Endodermal cell (in vitro differentiated cells): ENCODE measurements at places on chromosomes 4 and X. TPM values are rescaled to one million over a fixed set of nuclear protein-coding genes. Genes with fewer than 3 reads are reported as not detected.

DNA sequence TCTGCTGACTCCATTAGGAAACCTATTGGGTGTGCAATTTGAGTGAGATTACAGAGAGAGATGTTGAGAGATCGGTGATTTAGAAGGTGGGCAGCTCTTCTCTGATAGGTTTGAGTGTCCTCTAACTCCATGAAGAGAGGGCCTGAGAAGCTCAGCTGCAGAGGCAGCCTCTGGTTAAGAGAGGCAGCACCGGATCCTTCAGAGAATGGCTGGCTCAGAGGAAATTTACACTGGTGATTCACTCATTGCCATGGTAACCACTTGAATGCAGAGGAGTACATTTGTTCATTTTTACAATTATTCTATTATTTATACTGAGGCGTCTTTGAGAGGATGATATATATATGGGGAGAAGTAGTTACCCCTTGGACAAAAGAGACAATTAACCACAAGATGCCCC, 171.7 kb downstream of the PDGFRA start:
- H3K36me3 ChIP-seq = no peaks in the 10 kb centered on the region
- H3K27ac ChIP-seq = no peak overlapping the region
- H3K4me1 ChIP-seq = no peaks in the 10 kb centered on the region
- no peak for DNase-seq
- H3K27me3 ChIP-seq = no peaks in the 10 kb centered on the region

DNA sequence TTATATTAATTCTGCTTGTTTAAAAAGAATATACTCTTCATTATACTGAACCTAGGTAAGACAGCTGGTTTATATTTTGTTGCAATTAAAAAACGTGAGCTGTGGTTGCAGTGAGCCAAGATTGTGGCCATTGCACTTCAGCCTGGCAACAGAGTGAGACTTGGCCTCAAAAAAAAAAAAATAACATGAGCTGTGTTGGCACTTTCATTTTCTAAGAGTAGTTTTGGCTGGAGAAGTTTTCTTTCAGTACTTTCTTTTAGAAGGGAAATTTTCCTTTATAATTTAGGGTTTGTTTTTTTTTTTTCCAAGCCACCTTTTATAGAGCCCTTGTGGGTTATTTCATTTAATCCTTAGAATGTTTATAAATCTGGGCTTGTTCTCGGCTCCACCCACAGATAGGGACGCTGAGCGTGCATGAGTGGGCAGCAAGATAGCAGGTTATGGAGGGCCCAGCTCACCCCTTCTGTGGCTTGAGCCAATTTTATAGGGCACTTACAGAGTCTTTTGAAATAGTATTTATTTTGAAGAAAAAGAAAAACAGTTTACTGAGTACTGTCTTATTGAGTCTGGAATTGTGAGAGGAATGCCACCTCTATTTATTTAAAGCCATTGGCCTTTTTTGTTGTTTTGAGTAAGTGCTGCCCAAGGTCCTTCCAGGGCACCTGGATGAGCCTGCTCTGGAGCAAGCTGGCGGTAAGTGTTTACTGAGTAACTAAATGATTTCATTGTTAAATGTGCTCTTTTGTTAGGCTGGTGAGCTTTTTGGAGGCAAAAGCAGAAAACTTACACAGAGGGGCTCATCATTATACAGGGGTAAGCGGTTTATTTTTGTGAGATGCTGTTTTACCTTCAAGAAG, 60.9 kb downstream of the HTT start:
- H3K27me3 ChIP-seq = no peaks in the 10 kb centered on the region
- H3K4me3 ChIP-seq = no peak overlapping the region
- DNase-seq = no peak
- no peak overlapping the region for H3K27ac ChIP-seq
- peaks cover 99% of the 10 kb centered on the region for H3K36me3 ChIP-seq
- H3K4me1 ChIP-seq = no peaks in the 10 kb centered on the region

- H3K4me1 ChIP-seq = peaks cover 12% of the 10 kb centered on the region
- no peak overlapping the region for H3K27ac ChIP-seq
- H3K4me3 ChIP-seq = peak overlapping the region; percentile 32
- H3K36me3 ChIP-seq = no peaks in the 10 kb centered on the region
Observed at GRCh38 chr4:23235628-23236390, 543.1 kb downstream of the GBA3 start.

DNA sequence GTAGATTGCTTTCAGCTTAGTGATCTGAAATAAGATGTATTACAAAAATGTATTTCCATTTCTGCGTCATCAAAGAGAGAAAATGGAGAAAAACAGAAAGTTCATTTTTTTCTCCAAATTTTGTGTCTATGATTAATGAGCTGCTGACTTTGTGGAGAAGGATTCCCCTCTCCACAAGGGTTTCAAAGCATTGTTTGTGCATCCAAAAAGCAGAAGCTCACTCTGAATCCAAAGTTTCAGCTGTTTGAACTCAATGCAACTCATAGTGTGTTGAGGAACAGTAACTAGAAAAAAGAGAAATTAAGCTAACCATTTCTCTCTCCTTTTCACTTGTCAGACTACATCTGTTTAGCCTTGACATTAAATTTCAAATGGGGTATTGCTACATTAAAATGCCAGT, 62.9 kb upstream of the SLC7A11 start:
- no peaks in the 10 kb centered on the region for H3K36me3 ChIP-seq
- H3K4me3 ChIP-seq = no peak overlapping the region
- no peaks in the 10 kb centered on the region for H3K4me1 ChIP-seq
- H3K27me3 ChIP-seq = no peaks in the 10 kb centered on the region
- H3K27ac ChIP-seq = no peak overlapping the region

Gene KLB
- 0.07 and 0.09 TPM in 2 replicates for total RNA-seq

Gene FLNA
- total RNA-seq = 1,187 and 1,251 TPM in 2 replicates

Gene GUF1
- total RNA-seq = 30.3 to 43.7 TPM (median 37.9 TPM) in 3 replicates
